ENCODE measurements at places on chromosomes 12 and 14.

- peak; percentile 22 for DNase-seq
Measured at GRCh38 chr12:31518680-31519227, 72.2 kb downstream of the DENND5B start.

- DNase-seq = no peak
Measured at GRCh38 chr12:3230758-3231375, 153.7 kb downstream of the TSPAN9 start.

GRCh38 chr12:28830491-28830890, 318.6 kb upstream of the FAR2 start:
- DNase-seq = no peak

DNA sequence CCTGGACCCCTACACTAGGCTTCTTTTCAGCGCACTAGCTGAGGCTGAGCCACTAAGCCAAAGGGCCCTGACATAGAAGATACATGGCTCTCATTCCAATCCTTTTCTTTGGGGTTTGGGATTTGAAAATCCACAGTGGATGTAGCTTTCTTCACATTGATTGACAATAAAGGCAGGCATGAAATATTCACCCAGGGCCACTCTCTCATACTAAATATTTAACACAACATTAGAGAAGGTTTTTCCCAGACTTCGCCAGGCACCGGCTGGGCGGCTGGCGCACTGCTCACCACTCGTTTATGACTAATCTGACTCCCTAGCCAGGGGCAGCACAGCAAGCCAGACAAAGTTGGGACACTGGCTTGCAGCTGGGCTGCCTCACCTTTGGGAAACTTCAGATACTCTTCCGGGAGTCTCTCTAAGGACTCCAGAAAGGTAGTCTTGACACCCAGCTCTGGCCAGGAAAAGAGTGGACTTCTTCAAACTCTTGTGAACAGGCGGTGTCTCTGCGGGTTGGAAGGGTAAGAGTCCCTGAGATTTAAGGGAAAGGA, 699 bp upstream of the HOXC11 start:
- no peak for DNase-seq

DNA sequence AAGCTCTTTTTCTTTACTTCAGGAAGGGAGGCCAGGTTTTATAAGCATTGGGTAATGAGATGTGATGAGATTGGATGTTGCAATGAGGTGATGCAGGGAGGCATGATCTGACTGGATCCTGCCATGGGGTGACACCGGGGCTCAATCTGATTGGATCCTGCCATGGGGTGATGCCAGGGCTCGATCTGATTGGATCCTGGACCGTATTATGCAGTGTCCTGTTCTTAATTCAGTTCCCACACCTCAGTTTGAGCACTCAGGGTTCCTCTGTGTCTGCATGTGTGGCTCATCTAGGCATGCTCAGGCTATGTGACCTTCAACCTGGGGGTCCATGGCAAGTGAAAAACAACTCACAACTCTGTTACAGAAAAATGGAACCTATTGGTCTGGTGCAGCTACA, 166.4 kb downstream of the SLC15A4 start:
- DNase-seq = no peak

DNA sequence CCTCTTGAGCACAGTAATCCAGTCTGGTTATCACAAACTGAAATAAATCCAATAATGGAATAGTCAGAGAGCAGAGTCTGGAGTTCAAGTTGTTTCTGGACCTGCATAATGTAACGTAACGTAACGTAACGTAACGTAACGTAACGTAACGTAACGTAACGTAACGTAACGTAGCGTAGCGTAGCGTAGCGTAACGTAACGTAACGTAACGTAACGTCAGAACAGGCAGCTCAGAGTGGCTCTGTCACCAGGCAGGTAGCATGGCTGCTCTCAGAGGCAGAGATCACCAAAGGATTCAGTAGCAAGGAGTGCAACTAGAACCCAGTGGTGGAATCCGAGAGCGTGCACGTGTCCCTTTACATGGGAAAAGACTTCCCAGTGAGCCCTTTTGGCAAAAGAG, 85.7 kb upstream of the USP44 start:
- DNase-seq = no peak

- DNase-seq = peak; percentile 54
Measured at GRCh38 chr12:122880668-122881067, 15.3 kb downstream of the VPS37B start.

DNA sequence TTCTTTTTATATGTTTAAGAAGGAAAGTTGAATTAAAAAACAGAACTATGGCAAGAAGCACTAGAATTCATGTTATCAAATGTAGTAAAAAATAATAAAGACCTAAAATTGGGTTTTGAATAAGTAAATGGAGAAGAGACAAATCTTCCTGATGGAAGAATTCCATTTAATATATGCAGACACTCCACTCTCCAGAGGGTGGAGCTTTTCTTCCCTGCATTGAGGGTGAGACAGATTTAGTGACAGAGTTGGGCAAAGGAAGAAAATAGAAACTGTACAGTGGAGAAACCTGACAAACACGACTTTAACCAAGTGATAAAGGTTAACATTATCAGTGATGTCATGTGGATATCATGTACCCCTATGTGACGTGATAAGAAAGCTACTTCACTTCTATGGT, 217.6 kb downstream of the PRKD1 start:
- DNase-seq = no peak

DNA sequence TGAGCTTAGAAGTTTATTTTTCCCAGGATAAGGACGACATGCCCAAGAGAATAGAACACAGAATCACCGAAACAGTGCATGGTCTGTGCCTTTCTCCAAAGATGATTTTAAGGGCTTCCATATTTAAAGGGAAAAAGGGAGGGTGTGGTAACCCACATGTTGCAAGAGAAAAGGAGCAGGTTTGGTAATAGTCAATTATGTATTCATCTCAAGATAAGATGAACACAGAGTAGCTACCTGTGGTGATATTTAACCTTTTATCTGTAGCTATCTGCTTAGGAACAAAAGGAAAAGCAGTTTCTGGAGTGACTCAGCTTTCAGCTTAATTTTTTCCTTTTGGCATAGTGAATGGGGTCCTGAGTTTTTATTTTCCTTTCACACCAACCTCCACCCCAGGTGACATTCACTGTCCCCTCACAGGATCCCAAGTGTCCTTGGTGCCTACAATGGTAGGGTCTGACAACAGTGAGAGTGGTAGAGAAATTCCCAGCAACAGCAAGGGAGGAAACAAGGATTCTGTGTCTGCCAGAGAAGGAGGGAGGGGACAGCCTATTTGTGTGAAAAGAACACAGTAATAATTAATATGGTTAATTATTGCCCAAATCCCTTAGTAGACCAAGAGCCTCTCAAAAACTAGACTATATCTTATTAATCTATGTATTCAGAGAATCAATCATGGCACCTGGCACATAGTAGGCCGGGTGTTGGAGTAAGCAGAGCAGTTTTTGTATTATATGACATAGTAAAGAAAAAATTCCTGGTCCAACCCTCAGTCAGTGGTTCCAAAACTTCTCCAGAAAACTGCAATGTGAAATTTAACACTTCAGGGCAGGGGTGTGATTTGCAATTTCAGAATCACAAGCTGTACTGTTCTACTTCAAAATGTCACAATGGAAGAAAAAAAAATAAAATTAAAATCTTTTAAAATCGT, 154.5 kb downstream of the PHLDA1 start:
- DNase-seq = no peak

GRCh38 chr12:61267474-61267873, 992.7 kb upstream of the USP15 start:
- DNase-seq = no peak

GRCh38 chr14:96104469-96105057, 65.4 kb downstream of the C14orf132 start:
- DNase-seq = peak; percentile 26

DNA sequence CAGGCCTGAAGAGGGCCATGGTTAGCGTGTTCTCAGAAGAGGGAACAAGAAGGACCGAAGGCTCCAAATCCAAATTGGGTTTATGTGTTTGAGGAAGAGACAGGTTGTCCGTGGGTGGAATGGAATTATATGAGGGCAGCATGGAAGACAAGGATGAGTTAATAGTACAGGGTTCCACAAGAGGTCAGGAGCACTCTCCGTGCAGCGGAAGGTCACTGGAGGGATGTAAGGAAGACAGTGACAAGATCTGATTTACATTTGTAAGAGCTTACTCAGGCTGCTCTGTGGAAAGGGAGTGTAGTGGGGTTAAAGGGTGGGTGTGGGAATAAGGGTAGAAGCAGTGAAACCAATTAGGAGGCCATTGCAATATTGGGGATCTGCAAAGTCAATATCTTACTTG, 97.0 kb downstream of the TPH2 start:
- no peak for DNase-seq

DNA sequence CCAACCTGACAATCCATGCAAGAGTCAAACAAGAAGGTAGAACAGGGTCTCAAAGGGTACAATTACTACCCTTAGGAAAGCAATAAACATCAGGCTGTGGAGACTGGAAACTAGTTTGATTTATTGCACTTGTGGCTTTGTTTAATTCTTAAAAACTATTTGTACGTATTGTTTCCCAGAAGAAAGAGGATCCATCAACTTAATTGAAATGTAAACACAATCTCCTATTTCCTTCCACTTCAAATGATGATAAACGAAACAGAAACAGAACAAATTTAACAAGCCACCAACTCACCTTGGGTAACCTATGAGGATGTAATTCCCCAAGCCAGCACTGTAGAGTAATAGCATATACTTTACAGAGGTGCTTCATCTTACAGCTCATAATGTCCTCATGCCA, 8.0 kb downstream of the STXBP6 start:
- no peak for DNase-seq

DNA sequence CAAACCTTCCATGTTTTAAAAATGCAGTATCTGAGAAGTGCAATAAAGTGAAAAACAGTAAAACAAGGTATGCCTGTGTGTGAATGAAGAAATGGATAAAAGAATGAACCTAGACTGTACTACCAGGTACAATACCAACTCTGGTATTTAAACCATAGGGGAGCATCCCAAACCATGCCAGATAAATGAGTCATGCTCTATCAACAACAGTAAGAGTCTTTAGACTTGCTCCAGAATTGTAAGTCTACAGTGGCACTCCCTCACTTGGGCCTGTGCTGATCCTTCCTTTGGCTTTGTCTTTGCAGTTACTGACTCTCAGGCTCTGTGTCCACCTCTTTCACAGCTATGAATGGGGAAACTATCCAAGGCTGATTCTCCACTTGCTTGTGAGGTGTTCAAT, 38.1 kb downstream of the BBS10 start:
- no peak for DNase-seq
